ENCODE measurements at places on chromosomes 13 and 19.

- no peak for DNase-seq
Measured at GRCh38 chr19:39385629-39386411, 5.1 kb downstream of the PAF1 start.

GRCh38 chr13:31431722-31432137, 232.0 kb downstream of the B3GLCT start:
- DNase-seq: peak; percentile 30

DNA sequence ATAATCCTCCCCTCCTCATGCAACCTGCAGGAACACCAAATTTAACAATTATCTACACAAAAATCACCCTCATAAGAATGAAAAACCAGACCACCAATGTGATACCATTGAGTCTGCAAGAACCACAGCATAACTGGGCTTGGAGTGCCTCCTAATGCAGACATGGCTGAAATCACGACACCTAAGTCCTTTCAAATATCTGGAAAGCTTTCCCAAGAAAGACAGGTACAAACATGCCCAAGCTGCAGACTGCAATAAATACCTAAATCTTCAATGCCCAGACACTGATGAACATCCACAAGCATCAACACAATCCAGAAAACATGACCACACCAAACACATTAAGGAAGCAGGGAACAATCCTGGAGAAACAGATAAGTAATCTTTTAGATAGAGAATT, 417.1 kb downstream of the LMO7 start:
- no peak for DNase-seq

GRCh38 chr13:91052876-91053275, 294.6 kb upstream of the MIR17HG start:
- no peak for DNase-seq

DNA sequence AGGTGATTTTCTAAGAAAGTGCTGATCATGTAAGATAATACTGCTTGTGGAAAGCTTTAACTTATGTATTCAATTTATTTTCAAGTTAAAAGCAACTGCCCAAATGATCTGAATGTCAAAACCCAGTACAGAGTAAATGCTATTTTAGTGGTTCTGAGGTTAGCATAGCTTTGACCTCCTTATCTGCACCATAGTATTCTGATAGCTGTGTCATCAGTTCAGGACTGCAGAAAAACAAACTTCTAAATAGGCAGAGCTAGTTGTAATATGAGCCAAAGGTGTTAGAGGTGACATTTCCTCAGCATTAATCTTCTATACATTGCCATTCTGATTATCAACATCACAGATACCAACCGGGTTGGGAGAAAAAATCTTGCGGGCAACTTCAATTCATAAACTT, 758.7 kb downstream of the SLITRK5 start:
- DNase-seq: no peak

- DNase-seq: no peak
Measured at GRCh38 chr13:110812869-110813645, 99.6 kb downstream of the ING1 start.

DNA sequence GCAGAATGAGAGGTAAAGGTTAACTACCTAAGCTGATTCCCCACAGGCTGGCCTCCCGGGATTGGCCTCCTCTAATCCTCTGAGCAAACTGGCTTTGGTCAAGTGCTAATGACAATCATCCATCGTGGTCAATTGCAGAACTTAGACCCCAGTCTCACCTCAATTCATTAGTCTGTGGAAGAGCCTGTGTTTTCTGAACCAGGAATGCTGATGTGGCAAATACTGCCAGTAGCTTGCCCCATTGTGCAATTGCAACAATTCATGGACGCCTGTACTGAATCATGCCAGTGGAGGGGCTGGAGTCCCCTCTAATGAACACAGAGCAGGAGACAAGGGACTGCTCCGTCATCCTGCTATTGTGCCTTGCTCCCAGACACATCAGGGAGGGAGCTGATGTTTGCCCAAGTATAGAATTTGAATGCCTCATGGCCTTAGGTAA, 1256.5 kb downstream of the EFNB2 start:
- no peak for DNase-seq

- DNase-seq: peak; percentile 73
Measured at GRCh38 chr19:47707135-47707925, 5.9 kb upstream of the EHD2 start.

DNA sequence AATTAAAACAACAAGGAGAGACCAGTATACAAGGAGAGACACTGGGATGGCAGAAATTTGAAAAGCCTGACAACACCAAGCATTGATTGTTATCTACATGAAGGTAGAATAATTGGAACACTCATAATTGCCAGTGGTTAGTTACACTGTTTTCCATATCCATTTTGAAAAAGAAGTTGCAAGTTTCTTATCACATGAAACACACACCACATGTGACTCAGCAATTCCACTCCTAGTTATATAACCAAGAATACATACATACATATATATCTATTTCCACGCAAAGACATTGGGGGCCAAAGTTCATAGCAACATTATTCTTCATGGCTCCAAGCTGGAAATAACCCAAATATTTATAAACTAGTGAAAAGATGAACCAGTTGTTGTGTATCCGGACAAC, 15.2 kb upstream of the PABPC3 start:
- no peak for DNase-seq

DNA sequence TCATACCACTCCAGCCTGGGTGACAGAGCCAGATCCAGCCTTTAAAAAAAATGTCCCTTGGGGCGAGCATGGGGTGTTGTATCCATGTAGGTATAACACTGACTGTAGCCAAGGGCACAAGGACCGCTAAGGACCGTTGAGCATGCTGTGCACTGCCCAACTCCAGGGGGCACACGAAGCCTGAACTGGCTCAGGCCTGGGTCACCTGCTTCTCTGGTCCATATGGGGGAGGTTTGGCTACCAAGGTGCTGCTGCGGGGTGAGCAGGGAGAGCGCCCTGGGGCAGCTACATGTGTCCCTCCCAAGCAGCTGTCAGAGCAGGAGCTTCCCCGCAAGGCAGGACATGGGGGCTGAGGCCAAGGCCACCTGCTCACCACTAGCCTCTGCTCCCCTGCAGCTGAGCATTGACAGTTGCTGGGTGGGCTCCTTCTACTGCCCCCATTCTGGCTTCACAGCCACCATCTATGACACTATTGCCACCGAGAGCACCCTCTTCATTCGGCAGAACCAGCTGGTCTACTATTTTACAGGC, 16.3 kb downstream of the CATSPERG start:
- no peak for DNase-seq

- no peak for DNase-seq
Measured at GRCh38 chr19:13098277-13099072, 4.2 kb downstream of the LYL1 start.

DNA sequence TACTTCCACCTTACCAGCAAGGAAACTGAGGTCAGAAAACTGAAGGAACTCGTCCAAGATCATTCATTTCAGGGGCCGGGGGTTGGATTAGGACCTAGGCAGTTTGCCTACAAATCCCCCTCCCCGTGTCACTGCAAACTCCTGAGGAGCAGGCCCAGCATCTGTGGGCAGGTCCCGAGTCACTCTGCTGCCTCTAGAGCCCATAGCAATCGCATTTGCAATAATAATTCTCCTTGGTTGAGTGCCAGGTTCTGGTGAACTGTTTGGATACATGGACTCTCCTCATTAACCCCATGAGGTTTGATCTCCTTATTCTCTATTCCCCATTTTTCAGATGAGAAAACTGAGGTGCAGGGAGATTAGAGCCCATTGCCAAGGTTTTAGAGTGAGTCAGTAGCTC, 903 bp downstream of the PIN1 start:
- DNase-seq: no peak

DNA sequence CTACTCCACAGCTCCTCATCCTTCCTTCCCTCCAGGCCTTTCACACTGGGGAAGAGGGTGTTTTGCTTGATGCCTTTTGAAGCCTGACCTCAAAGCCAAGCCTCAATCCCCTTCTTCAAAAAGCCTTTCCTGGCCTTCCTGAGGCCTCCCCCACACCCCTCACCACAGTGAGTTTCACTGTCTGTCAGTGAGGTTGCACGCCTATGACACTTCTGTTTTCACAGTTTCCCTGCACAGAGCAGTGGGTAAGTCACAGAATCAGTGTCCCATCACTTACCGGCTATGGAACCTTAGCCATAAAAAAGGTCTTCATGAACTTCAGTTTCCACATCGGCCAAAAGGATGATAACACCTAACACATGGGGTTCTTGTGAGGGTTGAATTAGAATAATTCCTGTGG, 371.4 kb downstream of the UQCRFS1 start:
- DNase-seq: no peak

DNA sequence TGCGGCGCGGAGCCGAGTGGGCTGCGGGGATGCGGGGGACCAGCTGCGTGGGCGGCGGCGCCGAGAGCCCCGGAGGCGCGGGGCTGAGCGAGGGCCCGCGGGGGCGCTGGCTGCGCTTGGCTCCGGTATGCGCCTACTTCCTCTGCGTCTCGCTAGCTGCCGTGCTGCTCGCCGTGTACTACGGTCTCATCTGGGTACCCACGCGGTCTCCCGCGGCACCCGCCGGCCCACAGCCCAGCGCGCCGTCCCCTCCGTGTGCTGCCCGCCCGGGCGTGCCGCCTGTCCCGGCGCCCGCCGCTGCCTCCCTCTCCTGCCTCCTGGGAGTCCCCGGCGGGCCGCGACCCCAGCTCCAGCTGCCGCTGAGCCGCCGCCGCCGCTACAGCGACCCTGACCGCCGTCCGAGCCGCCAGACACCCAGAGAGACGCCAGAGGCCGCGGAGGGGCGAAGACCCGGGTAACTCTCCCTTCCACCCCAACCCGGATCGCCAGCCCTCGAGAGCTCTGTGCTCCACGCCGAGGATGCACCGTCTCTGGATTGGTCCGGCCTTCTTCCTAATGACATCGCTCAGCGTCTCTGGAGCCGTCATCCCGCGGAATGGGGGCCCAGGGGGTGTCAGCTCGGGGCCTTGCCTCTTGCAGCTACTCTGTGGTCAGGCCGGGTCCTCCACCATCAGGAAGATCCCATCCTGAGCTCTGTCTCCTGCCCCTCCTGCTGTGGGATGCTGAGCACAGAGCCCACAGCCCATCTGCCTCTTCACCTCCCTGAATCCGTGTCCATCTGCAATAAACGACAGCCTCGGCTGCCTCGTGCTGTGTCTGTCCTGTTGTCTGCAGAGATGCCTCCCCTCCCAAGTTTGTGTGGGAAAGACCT, 441 bp downstream of the INAFM1 start:
- DNase-seq: no peak

- DNase-seq: no peak
Measured at GRCh38 chr19:30781047-30781446, 408.9 kb downstream of the ZNF536 start.

GRCh38 chr19:31602548-31602947, 253.3 kb upstream of the TSHZ3 start:
- DNase-seq: no peak

DNA sequence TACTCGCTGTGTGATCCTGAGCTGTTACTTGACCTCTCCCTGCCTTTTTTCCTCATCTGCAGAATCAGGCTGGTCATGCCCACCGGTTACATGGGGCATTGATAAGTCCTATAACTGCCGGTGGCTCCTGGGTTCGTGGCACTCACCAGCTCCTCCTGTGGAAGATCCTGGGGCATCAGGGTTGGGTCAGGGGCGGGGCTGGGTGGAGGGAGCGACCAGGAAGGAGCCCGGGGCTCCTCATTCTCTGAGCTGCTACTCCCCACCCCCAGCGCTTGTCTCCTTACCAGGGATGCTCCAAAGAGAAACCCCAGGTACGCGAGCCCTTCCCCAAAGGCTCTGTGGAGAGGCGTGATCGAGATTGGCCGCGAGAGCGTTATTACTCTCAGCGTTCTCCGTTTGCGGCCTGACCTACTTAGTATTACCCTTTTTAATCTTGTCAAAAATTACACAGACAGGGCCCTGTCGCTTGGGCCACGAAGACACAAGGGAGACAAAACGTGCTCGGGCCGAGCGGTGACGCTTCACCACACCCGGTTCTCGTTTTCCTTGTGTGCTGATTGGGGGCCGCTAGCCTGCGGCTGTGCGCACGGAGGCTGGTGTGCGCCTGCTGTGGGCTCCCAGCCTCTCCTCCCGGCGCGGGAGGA, 10.7 kb downstream of the HDGFL2 start:
- no peak for DNase-seq

- no peak for DNase-seq
Measured at GRCh38 chr13:109593230-109593629, 193.2 kb downstream of the IRS2 start.

- DNase-seq: no peak
Measured at GRCh38 chr19:55648585-55649267, 714 bp downstream of the CCDC106 start.

DNA sequence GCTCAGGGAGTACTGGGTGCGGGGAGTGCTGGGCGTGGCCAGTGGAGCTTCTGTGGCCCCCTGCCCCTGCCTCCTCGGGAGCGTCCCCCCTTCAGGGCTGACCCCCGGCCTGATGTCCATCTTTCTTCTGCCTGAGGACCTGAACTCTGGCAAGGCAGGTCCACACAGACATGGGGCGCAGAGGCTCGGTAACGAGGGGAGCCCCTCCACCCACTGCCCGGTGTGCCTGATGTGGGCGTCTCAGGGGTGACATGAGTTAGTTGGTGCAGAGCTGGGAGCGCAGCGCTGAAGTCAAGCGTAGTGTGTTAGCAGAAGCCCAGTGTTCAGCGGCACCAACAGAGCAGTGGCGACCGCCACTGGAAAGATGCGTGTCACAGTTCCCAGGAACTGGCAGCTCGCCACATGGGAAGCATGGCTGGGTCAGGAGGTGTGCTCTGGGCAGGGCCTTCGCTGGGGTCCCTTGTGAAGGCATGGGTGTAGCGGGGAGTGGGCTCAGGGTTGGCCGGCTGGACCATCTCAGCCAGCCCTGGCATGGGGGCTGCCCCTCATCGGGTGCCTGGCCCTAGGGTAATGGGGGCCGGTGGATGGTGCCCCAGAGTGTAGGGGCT, 11.5 kb downstream of the THOP1 start:
- DNase-seq: no peak

DNA sequence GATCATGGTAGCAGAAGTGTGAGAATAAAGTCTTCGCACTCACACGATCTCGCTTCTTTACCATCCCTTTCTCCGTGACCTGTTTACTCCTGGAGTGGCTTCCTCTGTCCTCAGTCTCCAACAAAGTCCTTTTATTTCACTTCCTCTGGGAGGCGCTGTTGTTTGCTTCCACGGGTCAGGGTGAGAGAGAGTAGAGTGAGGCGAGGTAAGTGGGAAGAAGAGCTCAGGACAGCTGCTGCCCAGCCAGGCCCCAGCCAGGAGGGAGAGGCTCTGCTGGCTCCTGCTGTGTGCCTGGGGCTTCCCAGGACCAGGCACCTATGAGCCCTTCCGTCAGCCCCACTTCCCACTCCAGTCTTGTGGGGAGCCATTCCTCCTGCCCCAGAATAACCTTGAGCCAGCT, 242.1 kb downstream of the FGF9 start:
- DNase-seq: no peak

DNA sequence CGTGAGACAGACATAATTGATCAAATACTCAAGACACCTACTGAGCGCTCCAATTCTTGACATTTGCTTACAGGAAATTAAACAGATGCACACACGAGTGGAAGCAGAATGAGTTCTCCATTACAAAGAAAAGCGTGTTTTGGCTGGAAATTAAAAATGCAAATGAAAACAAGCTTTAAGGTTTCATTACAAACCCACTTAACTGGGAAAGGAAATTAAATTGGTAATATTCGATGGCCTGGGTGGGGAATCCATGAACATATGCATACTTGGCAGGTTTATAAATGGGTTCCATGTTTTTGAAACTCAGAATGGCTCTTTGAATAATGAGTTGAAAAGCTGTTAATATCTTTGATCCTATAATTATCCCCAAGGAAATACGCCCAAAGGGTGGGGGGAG, 178.0 kb downstream of the IER2 start:
- no peak for DNase-seq
